NCI-H460 (cell line): ENCODE measurements at places on chromosomes 16 and 17. TPM values are rescaled to one million over a fixed set of nuclear protein-coding genes. Genes with fewer than 3 reads are reported as not detected.

GRCh38 chr17:81650951-81651350 lies 5.4 kb downstream of the PDE6G start:
- no peak for DNase-seq

DNA sequence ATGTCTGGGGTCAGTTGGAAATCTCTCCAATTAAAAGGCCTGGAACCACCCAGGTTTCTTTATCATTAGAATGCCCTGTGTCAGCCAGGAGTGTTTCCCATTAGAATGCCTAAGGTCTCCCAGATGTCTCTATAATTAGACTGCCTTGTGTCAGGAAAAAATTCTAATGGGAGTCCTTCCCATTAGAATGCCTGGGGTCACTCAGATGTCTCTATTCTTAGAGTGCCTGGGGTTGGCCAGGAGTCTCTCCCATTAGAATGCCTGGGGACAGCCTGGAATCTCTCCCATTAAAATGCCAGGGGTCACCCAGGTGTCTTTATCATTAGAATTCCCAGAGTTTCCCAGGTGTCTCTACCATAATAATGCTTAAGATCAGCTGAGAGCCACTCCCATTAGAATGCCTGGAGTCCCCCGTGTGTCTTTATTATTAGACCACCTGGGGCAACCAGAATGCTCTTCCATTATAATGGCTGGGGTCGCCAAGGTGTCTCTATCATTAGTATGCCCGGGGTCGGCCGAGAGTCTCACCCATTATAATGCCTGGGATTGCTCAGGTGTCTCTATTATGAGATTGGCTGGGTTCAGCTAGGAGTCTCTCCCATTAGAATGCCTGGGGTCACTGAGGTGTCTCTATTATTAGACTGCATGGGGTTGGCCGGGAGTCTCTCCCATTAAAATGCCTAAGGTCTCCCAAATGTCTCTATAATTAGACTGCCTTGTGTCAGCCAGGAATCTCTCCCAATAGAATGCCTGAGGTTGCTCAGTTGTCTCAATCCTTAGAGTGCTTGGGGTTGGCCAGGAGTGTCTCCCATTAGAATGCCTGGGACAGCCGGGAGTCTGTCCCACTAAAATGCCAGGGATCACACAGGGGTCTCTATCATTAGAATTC lies 2254.6 kb downstream of the TP53TG3F start:
- no peak for DNase-seq

DNA sequence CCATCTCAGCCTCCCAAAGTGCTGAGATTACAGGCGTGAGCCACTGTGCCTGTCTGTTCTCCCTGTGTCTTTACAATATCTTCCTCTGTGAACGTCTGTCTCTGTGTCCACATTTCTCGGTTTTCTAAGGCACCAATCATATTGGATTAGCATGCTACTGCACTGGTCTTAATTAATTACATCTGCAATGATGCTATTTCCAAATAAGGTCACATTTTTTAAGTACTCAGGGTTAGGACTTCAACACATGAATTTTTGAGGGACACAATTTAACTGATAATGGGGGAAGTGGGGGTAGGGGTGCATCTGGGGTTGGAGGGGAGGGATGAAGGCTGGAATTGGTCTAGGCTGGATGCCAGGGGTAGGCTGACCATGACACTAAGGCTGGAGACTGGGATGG lies 102.6 kb downstream of the N4BP1 start:
- DNase-seq = no peak

DNA sequence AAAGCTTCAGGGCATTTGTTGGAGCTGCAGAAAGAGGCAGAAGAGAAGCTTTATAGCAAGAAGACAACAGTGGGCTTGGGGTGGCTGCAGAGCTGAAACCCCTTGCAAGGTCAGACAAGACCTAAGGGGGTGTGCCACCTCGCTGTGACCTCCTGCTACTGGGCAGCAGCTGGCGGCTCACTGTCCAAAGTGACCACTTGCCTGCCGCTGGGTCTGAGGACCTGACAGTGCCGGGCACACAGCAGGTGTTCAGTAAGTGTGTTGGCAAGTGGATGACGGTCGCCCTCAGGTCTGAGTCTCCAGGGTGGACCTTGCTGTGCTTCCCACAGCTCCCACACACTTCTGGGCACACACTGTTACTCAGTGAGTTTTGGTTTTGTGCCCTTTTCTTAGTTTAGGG lies 336.5 kb downstream of the C16orf95 start:
- DNase-seq = no peak

- no peak for DNase-seq
These were observed 115.0 kb upstream of the CIBAR2 start for GRCh38 chr16:85227084-85227945.

GRCh38 chr16:25034911-25035310 lies 19.7 kb upstream of the ARHGAP17 start:
- no peak for DNase-seq

DNA sequence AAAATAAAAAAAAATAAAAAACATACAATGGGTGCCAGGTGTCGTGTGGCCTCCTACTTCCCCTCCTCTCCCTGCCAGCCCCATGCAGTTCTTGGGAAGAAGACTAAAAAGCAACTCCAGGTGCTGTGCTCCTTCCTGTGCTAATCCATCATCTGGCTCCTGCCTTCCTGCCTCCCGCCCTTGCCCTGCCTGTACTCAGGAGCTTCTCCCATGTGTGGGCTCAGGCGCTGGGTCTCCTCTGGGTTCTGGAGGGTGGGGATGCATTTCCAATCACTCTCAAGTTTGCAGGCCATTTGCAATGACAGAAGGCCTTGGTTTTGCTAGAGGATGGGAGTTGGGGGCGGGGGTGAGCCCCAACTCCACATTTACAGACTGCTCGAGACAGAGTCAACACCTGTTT lies 122.9 kb downstream of the SDK2 start:
- no peak for DNase-seq

DNA sequence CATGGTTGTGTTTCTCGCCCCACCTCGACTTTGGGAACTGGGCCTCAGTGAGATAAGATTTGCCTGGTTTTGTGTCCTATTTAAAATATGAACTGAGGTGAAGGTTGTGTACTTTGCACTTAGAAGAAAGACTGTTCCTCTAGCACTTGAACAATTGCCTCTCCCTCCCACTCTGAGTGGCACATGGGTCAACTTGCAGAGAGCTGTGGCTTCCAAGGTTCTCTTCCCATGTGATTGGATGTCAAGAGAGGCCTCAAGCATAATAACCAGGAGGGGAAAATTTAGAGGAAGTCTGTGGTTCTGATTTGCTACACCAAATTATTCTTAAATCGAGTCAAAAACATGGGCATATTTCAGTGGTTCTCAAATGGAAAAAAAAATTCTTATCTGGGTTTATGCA lies 329.2 kb downstream of the HS3ST3B1 start:
- DNase-seq = no peak

DNA sequence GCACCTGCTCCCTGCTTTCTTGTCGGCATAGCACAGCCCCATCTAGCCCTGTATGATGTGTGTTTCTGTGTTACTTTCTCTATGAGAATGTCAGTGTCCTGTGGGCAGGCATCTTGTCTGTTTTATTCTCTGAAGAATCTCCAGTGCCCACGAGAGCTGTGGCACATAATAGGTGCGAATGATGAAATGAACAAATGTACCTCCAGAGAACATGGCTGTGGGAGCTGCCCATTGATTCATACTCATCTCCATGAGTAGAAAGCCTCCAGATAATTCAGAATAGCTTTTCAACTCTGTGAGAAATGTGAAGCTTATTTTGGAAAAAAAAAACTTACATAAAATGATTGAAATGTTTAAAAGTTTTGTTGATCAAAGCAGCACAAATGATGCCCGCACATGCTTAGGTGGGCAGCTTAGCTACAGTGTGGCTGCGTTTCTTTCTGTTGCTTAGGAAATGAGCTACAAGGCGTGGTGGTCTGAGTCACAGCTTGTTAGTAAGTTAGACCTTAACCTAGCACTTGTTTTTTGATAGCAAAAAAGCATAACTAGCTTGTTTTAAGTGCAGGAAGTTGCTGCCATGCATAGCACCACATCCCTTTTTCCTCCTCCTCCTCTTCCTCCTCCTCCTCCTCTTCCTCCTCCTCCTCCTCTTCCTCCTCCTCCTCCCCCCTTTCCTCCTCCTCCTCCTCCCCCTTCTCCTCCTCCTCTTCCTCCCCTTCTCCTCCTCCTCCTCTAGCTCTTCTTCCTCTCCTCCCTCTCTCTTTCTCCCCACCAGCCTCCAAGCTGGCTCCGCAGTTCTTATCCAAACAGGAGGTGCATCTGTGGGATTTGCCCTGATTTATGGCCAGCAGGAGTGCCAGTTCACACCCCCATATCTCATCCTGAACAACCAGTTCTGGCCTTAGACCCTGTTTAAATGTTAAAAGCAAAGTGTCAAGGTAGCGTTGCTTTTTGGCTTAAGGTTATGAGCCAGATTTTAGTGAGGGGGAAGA lies 221.5 kb downstream of the IRF8 start:
- DNase-seq = no peak

DNA sequence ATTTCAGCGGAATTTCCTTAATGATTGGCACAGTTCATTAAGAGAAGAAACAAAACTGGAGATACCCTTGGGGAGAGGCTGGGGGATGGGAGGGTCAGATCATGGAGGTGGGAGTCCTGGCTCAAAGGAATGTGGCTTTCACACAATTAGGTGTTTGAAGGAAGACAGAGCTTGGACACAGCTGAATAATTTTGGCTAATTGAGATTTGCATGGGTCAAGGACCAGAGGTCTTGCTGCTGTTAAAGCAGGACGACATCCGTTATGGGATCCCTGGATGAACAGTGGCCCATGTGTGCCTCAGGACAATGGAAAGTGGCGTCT lies 160.3 kb downstream of the HS3ST3B1 start:
- no peak for DNase-seq

GRCh38 chr16:66670691-66671388 lies 25.7 kb downstream of the CMTM4 start:
- no peak for DNase-seq

DNA sequence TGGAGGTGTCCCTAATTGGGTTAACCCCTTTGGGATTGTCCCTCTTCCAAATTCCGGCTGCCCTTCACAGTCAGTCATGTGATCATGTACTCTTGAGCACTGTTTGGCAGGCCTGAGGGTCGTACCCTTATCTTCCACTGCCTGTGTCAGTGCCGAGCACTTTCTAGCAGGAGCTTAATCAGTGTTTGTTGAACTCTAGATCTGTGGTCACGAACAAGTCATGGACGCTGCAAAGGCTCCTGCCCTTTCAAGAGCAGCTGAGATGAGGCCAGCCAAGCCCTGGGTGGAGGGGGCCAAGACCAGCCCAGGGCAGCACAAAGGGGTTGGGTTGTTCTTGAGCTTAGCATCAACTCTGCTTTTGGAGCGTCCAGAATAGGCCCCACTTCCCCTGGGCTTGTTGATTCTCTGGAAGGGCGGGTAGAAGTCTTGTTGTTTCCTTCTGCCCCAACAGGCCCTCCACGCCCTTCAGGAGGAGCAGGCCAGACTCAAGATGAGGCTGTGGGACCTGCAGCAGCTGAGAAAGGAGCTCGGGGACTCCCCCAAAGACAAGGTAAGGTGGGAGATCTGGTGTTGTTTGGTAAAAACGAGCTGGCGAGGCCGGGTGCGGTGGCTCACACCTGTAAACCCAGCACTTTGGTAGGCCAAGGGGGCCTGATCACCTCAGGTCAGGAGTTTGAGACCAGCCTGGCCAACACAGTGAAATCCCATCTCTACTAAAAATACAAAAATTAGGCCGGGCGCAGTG lies 5.3 kb downstream of the IFI35 start:
- no peak for DNase-seq

DNA sequence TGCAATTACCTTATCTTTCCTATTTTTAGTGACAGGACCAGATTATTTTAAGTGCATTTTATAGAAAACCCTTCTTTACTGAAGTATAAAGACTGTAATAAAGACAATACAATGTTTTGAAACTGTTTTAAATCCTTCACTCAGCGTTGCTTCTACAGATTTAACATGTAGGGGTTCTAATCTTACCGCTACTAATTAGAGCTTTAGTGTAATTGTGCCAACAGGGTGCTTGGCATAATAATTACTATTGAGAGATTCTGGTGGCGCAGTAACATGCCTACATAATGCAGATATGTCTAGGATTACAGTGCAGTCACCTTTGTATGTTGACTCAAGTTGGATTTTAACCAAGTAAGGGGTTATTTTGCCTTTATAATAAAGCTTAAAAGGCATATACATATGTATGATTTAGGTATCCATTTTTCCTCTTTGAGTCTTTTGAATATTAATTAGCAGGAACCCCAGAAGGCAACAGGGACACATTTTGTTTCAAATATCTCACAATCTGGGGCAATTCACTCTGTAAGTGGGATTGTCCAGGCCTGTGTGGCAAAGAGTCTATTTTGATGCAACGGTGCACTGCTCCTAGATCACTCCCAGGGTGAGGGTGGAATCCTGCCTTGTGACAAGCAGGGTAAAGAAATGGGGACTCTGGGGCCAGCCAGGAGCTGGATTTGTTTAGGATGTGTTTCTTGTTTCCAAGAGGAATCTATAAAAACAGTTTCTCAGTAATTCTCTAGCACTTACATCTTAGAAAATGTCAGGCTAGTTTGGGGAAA lies 604.7 kb upstream of the SALL1 start:
- DNase-seq = no peak

DNA sequence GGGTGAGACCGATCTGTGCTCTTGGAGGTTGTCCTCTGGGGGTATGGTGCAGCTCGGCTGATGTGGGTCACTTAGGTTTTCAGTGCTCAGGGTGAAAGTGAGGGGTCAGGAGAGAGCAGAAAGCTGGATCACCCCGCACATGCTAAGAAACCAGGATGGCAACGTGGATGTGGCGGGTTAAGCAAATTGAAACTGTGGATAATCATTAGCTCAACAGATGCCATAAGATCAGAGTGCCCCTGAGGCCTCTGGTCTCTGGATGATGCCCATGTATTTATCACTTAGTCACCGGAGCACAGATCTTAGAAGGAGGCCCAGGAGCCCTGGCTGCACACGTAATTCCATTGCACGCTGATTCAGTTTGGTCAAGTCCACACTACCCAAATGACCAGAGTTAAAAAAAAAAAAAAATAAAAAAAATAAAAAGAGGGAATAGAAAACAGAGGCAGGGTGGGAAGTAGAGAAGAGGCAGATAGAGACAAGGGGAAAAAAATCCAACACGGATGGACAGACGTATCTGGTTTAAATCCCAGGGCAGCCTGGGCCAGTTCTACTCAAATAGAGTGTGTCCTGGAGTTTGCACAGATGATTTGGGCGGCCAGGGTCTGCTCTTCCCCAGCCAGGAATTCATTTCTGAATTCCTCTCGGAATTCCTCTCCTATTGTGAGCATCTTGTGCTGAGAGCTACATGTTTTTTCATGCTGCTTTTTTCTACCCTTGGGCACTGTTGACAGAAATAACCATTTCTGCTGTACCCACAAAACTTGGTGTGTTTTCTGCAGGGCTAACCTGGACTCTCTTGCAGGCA lies 378.3 kb downstream of the CPPED1 start:
- DNase-seq = no peak

GRCh38 chr16:55039931-55040330 lies 109.3 kb downstream of the IRX5 start:
- no peak for DNase-seq

- DNase-seq = no peak
These were observed 11.9 kb downstream of the CES3 start for GRCh38 chr16:66972983-66973382.

TAOK2 gene
- total RNA-seq = 20.4 and 22.0 TPM in 2 replicates

SLC5A10 gene
- not detected in 2 replicates for total RNA-seq

AARSD1 gene
- total RNA-seq = 33.0 and 38.7 TPM in 2 replicates

GHDC gene
- total RNA-seq = 13.3 and 13.9 TPM in 2 replicates

KRTAP9-2 gene
- not detected in 2 replicates for total RNA-seq

TMEM11 gene
- total RNA-seq = 26.1 and 27.0 TPM in 2 replicates
